Cardiac muscle cell (in vitro differentiated cells and primary cell): ENCODE measurements at places on chromosomes 12 and 14.
A peak's percentile ranks its signal among the peaks of the same experiment; 100 is the strongest.

GRCh38 chr12:67111182-67111581 lies 158.0 kb upstream of the CAND1 start:
- no peak overlapping the region for H3K27ac ChIP-seq
- DNase-seq, result no peak
- no peak overlapping the region for H3K4me3 ChIP-seq
- H3K36me3 ChIP-seq, result no peaks in the 10 kb centered on the region
- H3K4me1 ChIP-seq, result no peaks in the 10 kb centered on the region

DNA sequence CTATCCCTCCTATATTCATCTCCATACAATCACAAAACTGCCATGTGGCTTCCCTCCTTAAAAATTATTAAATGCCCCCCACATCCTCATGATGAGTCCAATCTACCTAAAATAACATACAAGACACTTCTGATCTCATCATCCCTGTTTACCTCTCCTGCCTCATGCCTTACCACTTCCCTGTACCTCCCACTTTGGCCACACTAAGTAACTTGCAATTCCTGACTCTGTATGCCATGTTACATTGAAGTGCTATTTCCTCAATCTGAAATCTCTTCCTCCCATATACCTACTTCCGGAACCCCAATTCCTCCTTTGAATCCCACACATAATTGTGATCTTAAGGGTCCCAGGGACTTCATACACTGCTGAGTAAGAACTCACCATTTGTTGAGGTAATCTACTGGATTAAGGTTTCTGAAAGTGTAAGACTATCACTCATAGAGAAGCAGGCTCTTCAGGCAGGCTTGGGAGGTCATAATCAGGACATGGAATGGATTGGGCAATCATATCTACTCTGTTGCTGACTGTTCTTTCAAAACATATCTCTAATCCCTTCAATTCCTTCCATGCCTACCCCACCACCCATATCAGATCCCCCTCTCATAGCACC lies 117.6 kb upstream of the PLEKHG7 start:
- no peak for DNase-seq
- H3K4me1 ChIP-seq, result peaks cover 4% of the 10 kb centered on the region
- no peak overlapping the region for H3K27ac ChIP-seq

DNA sequence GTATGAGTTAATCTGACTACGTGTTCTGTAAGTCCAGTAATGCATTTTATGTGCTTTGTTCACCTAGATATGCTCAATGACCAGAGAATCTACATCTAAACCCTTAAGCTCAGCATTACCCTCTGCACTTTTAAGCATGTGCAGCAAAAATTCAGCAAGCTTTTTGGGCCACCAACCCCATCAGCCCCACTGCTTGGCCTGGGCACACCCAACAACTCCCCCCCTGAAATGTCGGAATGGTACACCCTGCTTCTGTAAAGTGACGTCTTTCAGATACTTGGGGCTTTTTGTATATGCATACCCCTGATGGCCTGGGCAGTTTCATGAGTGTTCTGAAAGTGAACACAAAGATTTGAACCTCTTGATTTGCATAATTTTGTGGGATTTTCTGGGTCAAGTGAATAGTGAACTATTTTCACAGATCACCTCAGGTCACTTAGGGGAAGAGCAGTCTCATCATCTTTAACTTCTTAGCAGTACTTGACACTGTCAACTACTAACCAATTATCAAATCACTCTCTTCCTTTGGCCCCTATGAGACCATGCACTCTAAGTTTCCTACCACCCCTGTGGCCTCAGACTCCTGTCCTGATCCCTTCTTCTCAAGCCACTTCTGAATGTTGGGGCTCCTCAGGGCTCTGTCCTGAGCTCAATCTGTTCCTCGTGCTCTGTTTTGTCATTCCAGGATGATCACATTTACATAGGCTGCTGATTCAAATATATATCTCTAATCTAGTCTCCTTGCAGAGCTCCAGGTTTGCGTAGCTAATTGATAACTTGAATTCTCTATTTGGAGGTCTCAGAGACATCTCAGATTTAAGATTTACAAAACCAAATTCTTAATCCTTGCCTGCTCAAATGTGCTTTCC lies 36.3 kb upstream of the PPM1A start:
- H3K27me3 ChIP-seq, result no peaks in the 10 kb centered on the region
- DNase-seq, result no peak
- H3K4me1 ChIP-seq, result no peaks in the 10 kb centered on the region
- H3K4me3 ChIP-seq, result no peak overlapping the region

GRCh38 chr12:115305867-115306266 lies 621.9 kb upstream of the TBX3 start:
- H3K27ac ChIP-seq, result no peak overlapping the region
- H3K36me3 ChIP-seq, result no peaks in the 10 kb centered on the region
- H3K4me1 ChIP-seq, result no peaks in the 10 kb centered on the region
- no peak for DNase-seq

DNA sequence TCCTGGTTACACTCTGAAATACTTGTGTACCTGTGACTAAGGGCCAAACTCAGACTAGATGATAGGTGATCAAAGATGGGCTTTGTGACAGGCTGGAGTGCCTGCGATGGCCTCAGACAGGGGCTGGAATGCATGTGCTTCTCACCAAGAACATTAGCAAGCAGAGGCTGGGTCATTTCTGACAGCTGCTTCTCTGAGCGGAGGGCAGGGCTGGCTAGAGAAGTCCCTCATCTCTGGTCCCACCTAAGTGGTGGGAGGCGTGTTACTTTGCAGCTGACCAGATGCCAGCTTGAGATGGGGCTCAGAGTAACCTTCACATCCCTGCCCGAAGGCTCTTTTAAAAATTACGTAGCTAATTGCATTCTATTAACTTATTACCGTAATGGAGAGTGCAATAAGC lies 106.8 kb upstream of the RTL1 start:
- H3K4me1 ChIP-seq, result no peaks in the 10 kb centered on the region
- H3K27ac ChIP-seq, result no peak overlapping the region
- H3K27me3 ChIP-seq, result no peaks in the 10 kb centered on the region

GRCh38 chr14:51873221-51873893 lies 12.9 kb downstream of the GNG2 start:
- H3K4me1 ChIP-seq, result no peaks in the 10 kb centered on the region
- H3K27me3 ChIP-seq, result no peaks in the 10 kb centered on the region
- DNase-seq, result peak; percentile 90
- no peaks in the 10 kb centered on the region for H3K36me3 ChIP-seq
- no peak overlapping the region for H3K4me3 ChIP-seq

DNA sequence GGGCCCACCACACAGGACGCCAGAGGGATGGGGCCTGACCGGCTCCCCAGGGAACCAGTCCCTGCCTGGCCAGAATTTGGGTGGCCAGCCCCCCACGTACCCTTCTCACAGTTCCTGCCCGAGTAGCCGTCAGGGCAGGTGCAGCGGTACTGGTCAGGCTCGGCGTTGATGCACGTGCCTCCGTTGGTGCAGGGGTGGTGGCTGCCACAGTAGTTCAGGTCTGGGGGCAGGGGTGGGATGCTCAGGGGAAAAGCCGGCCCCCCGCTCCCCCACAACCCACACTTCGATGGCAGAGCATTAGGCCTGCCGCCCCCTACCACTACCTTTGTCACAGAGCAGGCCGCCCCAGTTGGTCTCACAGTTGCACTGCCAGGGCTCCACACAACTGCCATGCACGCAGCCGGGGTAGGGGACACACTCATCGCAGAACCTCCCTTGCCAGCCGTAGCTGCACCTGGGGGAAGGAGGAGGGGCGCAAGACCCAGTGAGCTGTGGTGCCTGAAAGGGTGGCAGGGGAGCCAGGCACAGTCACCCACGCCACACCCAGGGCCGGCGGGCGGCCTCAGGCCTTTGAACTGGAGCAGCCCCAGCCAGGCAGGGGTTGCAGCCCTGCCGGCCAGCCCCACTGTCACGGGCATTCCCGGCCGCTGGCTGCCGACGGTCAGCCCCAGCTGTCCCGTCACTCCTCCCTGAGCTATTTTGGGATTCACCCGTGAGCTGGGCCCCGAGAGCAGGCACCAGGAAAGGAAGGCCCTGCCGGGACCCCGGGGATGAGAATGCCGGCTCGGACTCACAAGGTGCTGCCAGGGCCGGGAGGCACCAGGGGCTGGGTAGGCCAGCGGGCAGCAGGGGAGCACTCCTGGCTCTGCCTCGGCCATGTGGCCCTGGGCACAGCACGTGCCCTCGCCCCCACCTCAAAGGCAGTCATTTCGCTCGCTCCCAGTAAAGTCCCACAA lies 16.5 kb downstream of the JAG2 start:
- H3K4me1 ChIP-seq, result peaks cover 9% of the 10 kb centered on the region
- no peak overlapping the region for H3K4me3 ChIP-seq
- H3K27ac ChIP-seq, result peak overlapping the region; percentile 56
- no peaks in the 10 kb centered on the region for H3K36me3 ChIP-seq

GRCh38 chr12:92302041-92302829 lies 156.6 kb upstream of the BTG1 start:
- H3K36me3 ChIP-seq, result no peaks in the 10 kb centered on the region
- H3K27ac ChIP-seq, result no peak overlapping the region
- DNase-seq, result no peak

DNA sequence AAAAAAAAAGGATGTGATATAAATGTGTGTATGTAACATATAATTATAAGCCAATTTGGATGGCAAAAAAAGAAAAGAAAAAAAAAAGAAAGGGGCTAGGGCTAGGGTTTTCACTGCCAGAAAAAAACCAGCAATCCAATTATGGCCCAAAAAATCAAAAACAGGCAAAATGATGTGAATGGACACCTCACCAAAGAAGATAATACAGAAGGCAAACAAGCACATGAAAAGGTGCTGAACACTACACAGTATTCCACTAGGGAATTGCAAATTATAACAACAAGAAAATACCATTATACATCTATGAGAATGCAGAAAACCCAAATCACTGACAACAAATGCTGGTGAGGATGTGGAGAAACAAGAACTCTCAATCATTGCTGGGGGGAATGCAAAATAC lies 12.1 kb upstream of the MIPOL1 start:
- no peaks in the 10 kb centered on the region for H3K36me3 ChIP-seq
- no peak overlapping the region for H3K4me3 ChIP-seq
- H3K27me3 ChIP-seq, result no peaks in the 10 kb centered on the region
- H3K4me1 ChIP-seq, result no peaks in the 10 kb centered on the region
- no peak for DNase-seq

DNA sequence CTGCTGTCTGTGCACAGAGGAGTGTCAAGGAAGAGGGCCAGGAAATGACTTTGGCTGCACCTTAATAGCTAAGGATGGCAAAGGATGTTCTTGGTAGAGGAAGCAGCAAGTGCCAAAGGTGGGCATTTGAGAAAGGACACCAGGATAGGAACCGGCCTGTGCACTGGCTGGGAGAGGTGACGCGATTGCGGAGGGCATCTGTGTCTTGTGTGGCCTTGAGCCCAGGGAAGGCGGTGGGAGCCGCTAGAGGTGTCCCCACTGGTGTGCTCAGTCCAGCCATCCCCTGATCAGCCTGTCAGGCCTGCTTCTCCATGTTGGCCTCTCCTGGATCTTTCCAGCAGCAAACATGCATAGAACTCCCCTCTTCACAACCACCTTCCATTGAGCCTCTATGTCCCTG lies 30.2 kb downstream of the PAPLN start:
- H3K4me3 ChIP-seq, result no peak overlapping the region
- H3K27ac ChIP-seq, result no peak overlapping the region
- H3K27me3 ChIP-seq, result no peaks in the 10 kb centered on the region

DNA sequence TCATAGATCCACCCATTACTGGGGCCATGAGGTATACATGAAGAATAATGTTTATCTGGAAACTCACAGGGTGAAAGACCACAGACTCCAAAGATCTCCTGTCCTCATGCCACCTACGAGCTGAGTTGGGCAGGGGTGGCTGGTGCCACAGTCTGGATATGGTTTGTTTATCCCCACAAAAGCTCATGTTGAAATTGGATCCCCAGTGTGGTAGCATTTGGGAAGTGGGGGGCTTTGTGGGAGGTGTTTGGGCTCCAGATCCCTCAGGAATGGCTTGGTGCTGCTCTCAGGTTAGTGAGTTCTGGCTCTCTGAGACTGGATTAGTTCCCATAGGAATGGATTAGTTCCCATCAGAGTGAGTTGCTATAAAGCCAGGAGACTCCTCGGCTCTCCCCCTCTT lies 192.3 kb upstream of the FSCB start:
- H3K36me3 ChIP-seq, result no peaks in the 10 kb centered on the region
- no peak overlapping the region for H3K27ac ChIP-seq
- H3K4me3 ChIP-seq, result no peak overlapping the region
- H3K27me3 ChIP-seq, result no peaks in the 10 kb centered on the region

DNA sequence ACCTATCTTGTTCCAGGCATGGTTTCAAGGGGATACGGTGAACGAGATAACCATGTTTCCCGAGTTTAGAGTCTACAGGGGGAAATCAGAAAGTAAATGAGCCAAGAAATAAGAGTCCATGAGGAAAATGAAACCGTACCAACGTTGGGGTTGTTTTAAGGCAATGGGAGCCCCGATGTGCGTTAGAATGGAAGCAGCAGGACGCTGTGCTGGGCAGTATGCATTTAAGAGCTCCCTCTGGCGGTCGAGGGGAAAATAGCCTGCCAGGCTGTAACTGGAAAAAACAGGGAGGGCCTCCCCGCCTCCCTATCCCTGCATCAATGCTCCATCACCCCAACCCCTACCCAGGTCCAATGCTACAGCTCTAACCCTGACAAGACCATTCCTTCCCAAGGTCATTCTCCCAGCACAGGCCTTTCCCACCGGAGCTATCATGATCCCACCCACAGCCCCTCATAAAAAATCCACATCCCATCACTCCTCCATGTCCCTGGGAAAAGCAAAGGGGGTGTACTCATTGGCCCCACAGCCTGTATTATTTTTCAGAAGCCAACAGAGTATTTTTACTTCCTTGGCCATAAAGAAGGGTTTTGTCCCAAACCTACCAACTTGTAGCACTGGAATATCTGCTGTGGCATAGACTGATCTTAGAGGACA lies 226.3 kb upstream of the NOS1 start:
- H3K27ac ChIP-seq, result no peak overlapping the region
- no peaks in the 10 kb centered on the region for H3K4me1 ChIP-seq
- H3K36me3 ChIP-seq, result no peaks in the 10 kb centered on the region
- H3K27me3 ChIP-seq, result no peaks in the 10 kb centered on the region

DNA sequence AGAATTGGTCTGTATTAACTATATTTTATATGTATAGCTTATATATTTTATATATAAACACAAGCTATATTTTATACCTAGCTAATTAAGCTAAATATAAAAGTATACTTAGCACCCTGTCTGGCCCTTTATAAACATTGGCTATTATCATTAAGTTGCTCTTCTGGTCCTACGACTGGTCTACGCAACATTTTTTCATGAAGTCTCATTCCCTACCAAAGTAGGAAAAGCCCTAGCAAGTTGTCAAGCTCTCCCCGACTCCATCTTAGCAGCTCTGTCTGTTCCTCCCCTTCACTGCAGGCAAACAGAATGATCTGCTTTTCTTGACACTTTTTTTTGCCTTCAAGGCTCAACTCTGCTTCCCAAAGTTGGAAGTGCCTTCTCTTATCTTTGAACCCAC lies 36.7 kb upstream of the ELK3 start:
- H3K36me3 ChIP-seq, result no peaks in the 10 kb centered on the region
- H3K27ac ChIP-seq, result no peak overlapping the region
- no peaks in the 10 kb centered on the region for H3K27me3 ChIP-seq
- no peak overlapping the region for H3K4me3 ChIP-seq
- no peak for DNase-seq
- no peaks in the 10 kb centered on the region for H3K4me1 ChIP-seq

GRCh38 chr12:6896846-6897435 lies 7.7 kb upstream of the LRRC23 start:
- DNase-seq, result no peak
- H3K4me1 ChIP-seq, result no peaks in the 10 kb centered on the region
- H3K27ac ChIP-seq, result no peak overlapping the region
